Astrocyte (in vitro differentiated cells and primary cell): ENCODE measurements at places on chromosomes 12 and 14. TPM values are rescaled to one million over a fixed set of nuclear protein-coding genes. Genes with fewer than 3 reads are reported as not detected.

Gene KLHDC1
- 0.94 and 1.2 TPM in 2 replicates for total RNA-seq

Gene CFAP251
- total RNA-seq, result 4.6 and 4.7 TPM in 2 replicates

Gene STAC3
- total RNA-seq, result 0.75 and 0.82 TPM in 2 replicates

Gene RPL36AL
- total RNA-seq, result 166 and 194 TPM in 2 replicates

Gene FSCB
- not detected in 2 replicates for total RNA-seq

Gene INSM2
- not detected in 2 replicates for total RNA-seq

Gene TAS2R31
- 2.2 TPM in 2 replicates for total RNA-seq

Gene IFNG-AS1
- not detected in 2 replicates for total RNA-seq

Gene NINJ2
- total RNA-seq, result not detected in 2 replicates

Gene ACRBP
- 0.54 and 0.60 TPM in 2 replicates for total RNA-seq

Gene GALNT16
- total RNA-seq, result 6.2 and 6.3 TPM in 2 replicates

Gene GPX2
- not detected in 2 replicates for total RNA-seq

Gene RTL1
- total RNA-seq, result 0.18 and 0.31 TPM in 2 replicates

Gene FOXG1
- total RNA-seq, result 0.07 and 0.18 TPM in 2 replicates

Gene MMP19
- 3.6 and 4.7 TPM in 2 replicates for total RNA-seq

Gene ENDOU
- not detected in 2 replicates for total RNA-seq

Gene XPOT
- total RNA-seq, result 142 and 144 TPM in 2 replicates

Gene PRMT5
- total RNA-seq, result 84.2 and 91.6 TPM in 2 replicates

Gene P2RX7
- total RNA-seq, result 0.07 TPM in 1 of 2 replicates, not detected in the other

Gene WDR20
- 22.4 and 23.6 TPM in 2 replicates for total RNA-seq

Gene PRB2
- total RNA-seq, result not detected in 2 replicates

Gene MYBPC1
- total RNA-seq, result 0.31 TPM in 1 of 2 replicates, not detected in the other

Gene NXPH4
- 14.5 and 22.3 TPM in 2 replicates for total RNA-seq

Gene YLPM1
- 49.5 and 49.7 TPM in 2 replicates for total RNA-seq

Gene HRK
- 1.3 and 2.1 TPM in 2 replicates for total RNA-seq

Gene FGF23
- total RNA-seq, result not detected in 2 replicates

Gene EID3
- 1.9 TPM in 2 replicates for total RNA-seq

Gene CLEC1B
- not detected in 2 replicates for total RNA-seq

Gene RPL6
- total RNA-seq, result 1,024 and 1,136 TPM in 2 replicates

Gene MANSC1
- 2.5 and 2.9 TPM in 2 replicates for total RNA-seq

Gene SLC6A13
- 2.4 and 2.6 TPM in 2 replicates for total RNA-seq

Gene BRI3BP
- total RNA-seq, result 3.1 and 3.6 TPM in 2 replicates

Gene DNAJC22
- 0.34 and 0.52 TPM in 2 replicates for total RNA-seq
